ENCODE measurements at places on chromosomes 5 and 9.

- no peak for DNase-seq
Measured at GRCh38 chr9:133781828-133782135, 43.6 kb upstream of the SARDH start.

- DNase-seq: no peak
Measured at GRCh38 chr5:144328494-144328893, 157.8 kb downstream of the KCTD16 start.

GRCh38 chr5:172574871-172575223 lies 66.2 kb upstream of the NEURL1B start:
- no peak for DNase-seq

- no peak for DNase-seq
Measured at GRCh38 chr5:138616508-138616907, 41.3 kb upstream of the HSPA9 start.

DNA sequence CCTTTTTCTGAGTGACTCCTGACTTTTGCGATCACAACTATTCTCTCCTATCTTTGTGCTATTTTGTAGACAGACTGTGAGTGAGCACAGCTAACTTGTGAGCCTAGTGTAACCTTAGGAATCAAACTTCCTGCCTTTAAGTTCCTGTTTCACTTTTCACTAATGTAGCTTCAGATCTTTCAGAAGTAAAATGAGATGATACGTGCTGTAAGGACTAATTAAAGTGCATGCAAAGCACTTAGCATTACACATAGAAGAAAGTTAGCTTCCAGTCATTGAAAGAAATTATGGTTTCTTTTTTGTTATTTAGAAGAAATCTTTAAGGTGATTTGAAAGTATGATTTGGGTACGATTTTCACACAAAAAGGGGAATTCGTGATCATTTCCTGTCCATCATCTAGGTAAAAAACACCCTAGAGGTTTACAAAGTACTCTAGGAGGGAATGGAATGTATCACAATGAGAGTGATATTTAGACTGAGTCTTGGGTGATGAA lies 122.7 kb downstream of the ST8SIA4 start:
- DNase-seq: no peak

GRCh38 chr5:110900829-110901228 lies 162.0 kb downstream of the SLC25A46 start:
- DNase-seq: no peak

DNA sequence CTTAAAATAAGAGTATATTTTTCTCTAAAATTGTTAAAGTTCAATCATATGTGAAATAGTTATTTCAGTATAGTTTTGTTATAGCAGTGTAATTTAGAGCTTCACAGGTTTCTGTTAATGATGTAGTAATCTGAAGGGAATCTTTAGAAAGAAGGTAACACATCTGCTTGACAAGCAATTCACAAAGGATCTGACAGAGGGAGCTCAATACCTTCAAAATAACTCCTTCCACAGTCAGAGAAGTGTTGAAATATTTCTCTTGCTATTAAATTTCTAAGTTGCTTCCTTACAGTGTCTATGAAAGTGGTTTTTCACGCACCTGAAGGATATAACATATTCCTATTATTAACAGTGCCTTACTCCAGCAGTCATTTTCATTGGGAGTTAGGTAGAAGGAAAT lies 44.9 kb downstream of the SLC25A51 start:
- no peak for DNase-seq

DNA sequence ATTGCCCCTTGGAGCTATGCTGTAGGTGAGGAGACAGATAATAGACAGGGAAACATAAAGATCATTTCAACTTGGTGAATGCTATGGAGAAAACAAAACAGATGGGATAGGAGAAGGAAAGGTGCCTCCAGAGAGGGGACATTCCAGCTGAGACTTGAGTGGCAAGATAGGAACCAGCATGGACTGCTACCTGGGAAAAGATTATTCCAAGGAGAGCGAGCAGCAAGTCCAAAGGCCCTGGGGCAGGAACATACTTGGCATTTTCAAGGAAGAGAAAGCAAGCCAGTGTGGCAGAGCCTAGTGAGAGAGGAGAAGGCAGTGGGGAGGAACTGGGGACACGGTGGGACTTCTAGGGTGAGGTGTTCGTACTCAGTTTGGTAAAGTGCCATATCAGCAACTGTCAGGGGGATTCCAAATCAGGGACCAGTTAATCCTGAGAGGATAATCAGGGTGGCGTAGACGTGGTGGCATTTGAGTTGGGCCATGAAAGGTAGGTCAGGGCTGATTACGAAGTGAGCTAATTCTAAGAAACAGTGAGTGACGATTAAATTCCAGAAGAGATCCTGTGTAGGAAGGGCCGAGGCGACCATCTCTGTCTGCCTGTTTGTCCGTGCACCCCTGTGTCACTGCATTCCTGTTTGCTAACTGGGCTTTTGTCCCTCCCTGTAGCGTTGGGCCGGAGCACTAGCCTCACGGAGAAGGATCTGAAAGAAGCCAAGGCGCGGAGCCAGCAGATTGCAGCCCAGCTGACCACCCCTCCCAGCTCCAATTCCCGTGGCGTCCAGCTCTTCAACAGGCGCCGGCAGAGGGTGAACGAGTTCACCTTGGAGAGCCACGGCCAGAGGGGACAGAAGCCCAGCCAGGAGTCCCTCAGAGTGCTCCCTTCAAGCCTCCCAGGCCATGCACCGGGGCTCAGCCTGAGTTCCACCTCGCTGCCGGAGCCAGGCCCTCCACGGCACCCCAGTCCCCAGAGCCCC lies 7.1 kb downstream of the SYNPO start:
- no peak for DNase-seq

DNA sequence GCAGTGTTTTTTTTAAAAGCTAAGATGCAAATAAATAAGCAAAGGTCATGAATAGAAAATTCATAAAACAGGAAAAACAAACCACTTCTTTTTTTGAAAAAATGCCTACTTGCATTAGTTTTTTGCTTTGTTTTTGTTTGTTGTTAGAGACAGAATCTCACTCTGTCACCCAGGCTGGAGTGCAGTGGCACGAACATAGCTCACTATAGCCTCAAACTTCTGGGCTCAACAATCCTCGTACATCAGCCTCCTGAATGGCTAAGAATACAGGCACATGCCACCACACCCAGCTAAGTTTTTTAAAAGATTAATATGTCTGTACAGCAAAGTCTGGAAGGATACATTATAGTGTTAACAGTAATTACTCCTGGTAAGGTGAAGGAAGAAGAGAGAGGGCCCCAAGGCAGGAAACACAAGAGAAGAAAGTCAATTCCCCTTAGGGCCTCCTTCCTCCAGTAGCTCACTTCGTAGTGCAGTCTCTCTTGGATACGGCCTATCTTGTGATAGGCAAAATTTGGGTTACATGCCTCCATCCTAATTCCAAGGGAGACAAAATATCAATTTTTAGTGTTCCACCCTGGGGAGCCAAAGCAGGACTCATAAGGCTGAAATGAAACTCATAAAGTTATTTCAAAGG lies 15.3 kb downstream of the FAM169A start:
- no peak for DNase-seq

- no peak for DNase-seq
Measured at GRCh38 chr9:101791938-101792337, 53.5 kb upstream of the GRIN3A start.

DNA sequence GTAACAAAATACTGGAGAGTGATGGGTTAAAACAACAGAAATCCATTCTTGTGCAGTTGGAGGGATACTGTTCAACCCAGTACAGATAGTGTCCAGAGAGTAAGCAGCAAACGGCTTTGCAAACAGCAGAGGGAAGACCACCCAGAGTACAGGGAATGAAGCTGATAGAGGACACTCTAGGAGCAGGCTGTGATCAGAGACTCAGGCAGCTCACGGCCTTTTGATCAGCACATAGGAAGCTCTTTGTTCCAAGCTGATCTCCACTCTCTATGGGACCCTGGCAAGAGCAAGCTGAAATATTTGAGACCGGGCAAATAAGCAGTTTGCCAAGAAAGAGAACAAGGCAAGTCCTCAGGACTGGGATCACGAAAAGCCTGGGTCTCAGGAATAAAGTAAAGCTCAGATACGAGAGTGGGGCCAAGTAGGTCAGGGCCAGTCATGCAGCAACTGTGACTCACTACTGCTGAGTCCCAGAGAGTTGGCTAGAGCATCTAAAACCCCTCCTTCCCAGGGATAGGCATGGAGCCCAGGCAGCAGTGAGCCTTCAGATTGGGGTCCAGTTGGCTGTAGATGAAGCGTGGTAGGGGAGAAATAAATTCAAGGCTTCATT lies 52.4 kb downstream of the MELK start:
- no peak for DNase-seq

Data from cortex of kidney (tissue), 1 donor.